T-cell (primary cell): ENCODE measurements at places on chromosomes 13 and 19. TPM values are rescaled to one million over a fixed set of nuclear protein-coding genes. Genes with fewer than 3 reads are reported as not detected.

DNA sequence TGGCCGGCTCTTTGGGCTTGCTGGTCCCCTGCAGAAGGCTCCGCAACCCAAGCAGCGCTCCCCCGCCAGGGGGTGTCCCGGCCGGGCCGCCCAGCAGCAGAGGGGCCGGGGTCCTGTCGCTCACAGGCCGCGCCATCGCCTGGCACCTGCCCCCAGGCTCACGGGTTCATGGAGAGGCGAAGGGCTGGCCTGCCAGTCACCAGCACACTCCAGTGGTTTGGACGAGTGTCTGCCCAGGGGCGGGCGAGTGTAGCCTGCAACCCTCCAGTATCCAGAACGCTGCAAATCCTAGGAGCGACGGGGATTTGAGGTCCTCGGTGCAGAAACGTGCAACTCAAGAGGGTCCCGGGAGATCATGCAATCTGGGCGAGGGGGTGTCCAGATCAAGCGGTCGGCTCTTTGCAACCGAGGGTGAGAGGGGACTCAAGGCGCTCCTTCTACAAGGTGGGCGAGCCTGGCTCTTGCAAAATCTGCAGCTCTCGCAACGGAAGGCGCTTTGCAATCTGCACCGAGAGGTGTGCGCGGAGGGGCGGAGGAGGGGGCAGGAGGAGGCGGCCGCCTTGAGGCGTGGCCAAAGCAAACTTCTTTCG is at the start of gene DBP:
Gene DBP (minus strand): TSS at position 521 of the 590 bp plus-strand sequence. CDS start 385 bp downstream, at position 136.
- DNase-seq, result no peak

DNA sequence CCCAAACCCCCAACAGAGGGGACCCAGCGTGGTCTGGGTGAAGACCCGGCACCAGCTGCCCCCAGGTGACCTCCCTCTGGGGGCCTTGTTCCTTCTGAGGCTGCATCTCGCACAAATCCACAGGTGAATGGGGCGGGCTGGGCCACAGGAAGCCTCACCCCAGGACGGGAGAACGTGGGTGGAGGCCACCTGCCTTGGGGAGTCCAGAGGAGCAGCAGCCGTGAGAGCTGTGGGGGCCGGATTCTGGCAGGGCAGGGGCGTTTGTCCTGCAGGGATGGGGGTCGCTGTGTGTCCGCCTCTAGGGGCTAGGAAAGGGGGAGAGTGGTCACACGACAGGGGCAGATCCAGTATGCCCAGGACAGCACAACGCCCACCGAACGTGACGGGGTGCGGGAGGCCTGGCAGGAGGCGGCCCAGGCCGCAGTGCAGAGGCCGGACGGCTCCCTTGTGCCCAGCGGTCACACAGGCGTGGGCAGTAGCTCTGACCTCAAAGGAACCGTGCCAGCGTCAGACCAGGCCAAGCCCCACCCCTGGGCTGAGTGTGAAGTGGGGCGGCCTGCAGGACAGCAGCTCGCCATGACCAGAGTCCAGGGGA is 6.7 kb downstream of the POLR2E start:
- DNase-seq, result no peak

DNA sequence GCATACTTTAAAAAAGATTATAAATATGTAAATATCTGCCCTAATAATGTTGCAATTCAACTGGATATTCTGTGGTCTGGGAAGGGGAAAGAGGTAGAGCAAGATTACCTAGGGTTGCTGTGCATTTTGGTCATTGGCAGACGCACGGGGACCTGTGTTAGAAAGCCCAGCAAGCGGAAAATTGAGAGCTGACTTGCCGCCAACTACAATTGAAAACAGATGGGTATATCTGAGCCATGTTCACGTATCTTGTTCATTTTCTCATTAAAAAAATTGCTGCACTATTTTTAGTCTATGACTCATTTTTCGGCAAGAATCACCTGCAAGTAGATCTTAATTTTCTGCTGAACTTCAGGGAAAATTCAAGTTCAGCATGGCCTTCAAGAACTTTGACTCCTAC is 308.5 kb upstream of the TMTC4 start:
- DNase-seq, result no peak

- DNase-seq, result no peak
Measured at GRCh38 chr13:75161804-75162203, 320.2 kb downstream of the TBC1D4 start.

Gene DAND5
- not detected for total RNA-seq

- no peak for DNase-seq
Measured at GRCh38 chr19:38989066-38989605, 13.6 kb upstream of the FBXO17 start.

Gene SERTM1
- total RNA-seq, result not detected

DNA sequence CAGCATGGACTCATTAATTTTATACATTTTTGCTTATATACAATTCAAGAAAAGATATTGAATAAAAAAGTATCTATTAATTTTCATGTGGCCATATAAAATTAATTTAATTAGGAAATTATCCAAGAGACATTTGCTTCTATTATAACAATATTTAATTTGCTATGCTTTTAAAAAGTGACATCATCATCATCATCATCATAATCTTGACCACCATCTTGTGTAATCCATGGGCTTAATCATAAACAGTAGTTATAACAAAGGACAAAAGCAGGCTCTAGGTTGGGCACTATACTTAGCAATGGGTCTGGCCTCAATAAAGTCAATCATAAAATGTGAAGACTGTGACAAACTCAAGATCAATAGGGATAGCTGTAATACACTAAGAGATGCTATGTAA is 1031.6 kb downstream of the SLITRK1 start:
- no peak for DNase-seq

DNA sequence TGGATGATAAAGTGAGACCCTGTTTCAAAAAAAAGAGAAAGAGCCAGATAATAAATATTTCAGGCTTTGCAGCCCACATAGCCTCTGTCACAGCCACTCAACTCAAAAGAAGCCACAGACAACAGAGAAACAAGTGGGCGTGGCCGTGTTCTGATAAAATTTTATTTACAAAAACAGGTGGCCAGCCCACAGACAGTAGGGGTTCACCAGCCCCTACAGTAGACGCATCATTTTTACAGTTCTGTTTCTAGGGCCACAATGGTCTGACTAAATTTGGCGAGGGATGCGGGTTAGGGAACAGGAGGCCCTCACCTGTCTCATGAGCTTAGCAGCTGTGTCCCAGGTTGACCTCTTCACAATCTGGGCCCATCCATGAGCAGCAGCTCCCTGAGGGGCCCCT is 59.5 kb downstream of the ARHGEF18 start:
- DNase-seq, result no peak

Gene INAFM1
- 11.3 TPM for total RNA-seq

Gene CYP4F8
- not detected for total RNA-seq
